ENCODE measurements at places on chromosomes 7 and 10. TPM values are rescaled to one million over a fixed set of nuclear protein-coding genes. Genes with fewer than 3 reads are reported as not detected.

The KEL gene
- total RNA-seq: 0.43 TPM

DNA sequence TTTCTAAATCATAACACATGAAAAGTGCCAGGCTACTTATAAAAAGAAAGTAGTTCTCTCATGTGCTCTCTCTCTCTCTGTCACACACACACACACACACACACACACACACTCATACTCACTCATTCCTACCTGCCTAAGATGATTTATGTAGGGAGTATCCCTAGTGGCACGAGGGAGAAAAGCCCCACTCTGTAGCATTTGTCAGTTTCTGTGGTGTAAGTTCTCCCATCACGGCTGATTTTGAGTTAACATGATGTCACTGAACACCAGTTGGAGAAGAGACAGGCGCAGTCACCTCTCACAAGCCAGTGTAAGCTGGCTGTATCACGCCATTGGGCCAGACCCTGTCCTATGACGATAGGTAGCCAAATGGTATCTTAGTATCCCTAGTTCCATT is 395.4 kb downstream of the SFMBT2 start:
- no peak for DNase-seq

GRCh38 chr7:99380032-99380822 is 5.7 kb downstream of the ARPC1B start:
- DNase-seq: no peak

- DNase-seq: no peak
These were observed 4.7 kb downstream of the BLVRA start for GRCh38 chr7:43763183-43763582.

DNA sequence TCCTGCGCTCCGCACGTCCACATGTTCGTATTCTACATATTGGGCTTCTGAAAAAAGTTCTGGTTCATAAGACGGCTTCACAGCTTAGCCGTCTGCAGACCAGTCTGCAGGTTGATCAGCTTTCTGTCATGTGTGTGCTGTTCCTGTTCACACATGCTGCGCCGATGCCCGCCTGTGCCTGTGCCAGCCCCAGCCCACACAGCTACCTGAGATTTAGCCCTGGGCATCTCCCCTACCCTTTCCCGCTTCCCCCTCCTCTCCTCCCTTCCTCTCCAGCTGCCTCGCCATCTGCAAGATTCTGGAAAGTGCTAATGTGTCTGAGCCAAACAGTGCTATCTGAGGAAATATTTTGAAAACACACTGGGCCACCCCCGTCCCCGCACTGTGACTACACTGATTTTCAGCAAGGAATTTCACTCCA is 7.1 kb downstream of the CHST3 start:
- DNase-seq: no peak

DNA sequence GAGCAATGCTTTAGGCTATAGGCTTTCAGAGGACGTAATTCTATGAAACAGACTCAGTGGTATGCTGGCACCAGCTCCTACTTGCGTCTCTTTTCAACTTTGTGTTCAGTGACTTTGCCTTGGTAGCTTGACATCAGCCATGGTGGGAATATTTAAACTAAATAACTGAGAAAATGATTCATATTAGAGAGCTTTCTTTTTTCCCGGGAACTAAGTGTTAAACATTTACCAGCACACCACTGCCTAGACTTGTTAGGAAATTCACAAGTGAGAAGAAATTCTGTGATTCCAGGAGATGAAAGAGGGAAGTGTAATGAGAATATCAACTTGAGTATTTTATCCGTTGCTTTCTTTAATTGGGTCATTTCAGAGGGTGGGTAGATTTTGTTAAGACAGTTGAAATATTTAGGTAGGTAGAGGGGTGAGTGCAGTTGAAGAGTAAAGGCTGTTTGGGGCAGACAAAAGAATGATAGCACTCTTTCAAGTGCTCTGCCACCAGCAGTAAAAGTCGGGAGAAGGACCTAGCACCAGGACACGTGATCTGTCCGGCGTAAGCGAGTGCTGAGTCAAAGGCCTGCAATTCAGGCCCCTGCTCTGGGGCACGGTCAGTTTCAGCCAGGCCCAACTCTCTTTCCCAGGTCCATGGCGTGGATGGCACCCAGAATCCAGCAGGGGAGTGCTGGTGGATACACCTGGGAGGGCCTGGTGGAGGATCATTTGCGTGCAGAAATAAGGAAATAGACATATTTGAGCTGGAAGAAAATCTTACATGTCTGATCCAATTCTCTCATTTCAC is 206.3 kb downstream of the SNX10 start:
- DNase-seq: no peak

DNA sequence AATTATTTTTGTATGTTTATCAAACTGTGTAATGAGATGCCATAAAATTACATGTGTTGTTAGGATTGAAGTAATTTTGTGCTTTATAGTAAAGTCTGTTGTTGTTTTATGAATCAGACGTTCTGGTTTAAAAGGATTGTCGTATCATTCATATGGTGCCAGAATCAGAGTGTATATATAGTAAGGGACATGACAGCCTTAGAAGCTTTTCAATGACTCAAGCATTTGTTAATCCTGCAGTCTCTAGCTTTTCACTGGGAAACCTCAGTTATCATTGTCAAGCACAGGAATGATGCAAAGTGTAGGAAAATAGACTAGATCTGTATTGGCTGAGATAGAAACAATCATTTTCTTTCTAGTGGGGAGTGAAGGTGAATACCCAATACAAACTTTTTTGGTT is 57.5 kb downstream of the TRRAP start:
- DNase-seq: no peak

DNA sequence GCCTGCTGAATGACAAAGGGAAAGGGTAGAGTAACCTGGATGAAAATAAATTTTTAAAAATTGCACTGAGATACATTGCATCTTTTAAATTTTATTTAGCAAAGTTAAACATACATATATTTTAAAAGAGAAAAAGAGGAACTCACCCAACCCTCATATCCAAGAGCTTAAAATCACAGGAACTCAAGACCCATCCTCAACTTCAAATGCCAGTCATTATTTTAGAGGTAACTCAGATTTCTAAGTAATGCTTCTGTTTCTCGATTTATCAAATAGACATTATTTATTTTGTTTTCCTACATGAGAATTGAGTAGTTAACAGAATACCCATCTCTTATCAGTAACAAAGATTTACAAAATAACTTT is 32.4 kb upstream of the KMT2E start:
- DNase-seq: no peak

GRCh38 chr10:91880310-91880709 is 29.0 kb downstream of the FGFBP3 start:
- DNase-seq: no peak

Measured in Right ventricle myocardium superior (tissue), 1 donor.